ENCODE measurements at places on chromosomes 2 and 18.

DNA sequence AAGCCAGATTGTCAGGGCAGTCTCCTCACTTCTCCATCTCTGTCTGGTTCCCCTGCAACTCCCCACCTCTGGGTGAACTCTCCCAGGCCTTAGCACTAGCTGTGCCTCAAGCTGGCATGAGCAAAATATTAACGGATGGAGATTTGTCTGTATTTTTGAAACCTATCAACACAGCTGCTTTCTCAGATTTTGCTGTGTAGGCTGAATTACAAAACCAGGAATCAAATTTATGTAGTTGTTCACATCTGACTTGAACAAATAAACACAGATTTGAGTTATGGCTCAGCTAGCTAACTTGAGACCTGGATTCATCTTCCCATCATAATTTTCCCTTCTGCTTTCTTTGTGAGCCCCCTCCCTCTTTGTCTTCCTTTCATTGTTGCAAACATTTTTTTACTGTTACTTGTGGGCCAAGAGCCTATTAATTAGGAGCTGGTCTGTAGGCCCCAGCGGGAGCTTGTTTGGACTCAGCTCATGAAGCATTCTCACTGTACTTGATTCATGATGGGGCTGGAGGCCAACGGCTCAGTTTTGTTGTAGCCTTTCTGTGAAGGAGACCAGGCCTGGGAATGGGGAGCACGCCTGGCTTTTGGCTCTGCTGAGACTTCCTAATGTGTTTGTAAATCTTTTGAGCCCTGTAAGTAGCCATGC lies 164.1 kb upstream of the GATA6 start:
- DNase-seq: no peak

DNA sequence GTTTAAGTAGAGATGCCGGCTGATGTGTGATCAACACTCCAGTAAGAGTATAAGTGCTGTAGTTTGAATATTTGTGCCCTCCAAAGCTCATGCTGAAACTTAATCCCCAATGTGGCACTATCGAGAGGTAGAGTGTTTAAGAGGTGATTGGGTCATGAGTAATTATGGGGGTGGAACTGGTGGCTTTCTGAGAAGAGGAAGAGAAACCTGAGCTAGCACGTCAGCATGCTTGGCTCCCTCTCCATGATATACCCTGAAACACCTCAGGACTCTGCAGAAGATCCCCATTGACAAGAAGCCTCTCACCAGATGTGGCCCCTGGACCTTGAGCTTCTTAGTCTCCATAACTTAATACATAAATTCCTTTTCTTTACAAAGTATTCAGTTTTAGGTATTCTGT lies 584.8 kb downstream of the TSN start:
- no peak for DNase-seq

DNA sequence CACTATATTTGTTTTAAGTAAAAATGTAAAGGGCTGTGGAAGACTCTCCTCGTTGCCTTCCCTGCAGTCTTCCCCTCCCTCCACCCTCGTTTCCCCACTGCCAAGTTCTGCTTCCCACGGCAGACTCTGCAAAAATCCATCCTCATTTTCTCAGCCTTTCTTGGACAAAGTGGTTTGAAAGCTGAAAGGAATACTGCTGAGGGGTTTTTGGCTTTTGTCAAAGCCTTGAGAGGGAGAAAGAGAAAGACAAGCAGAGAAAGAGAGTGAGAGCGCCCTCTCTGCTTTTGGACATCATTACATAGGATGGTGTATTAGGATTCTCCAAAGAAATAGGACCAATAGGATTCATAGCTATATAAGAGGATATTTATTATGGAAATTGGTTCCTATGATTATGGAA lies 455.9 kb upstream of the SOX11 start:
- DNase-seq: no peak

DNA sequence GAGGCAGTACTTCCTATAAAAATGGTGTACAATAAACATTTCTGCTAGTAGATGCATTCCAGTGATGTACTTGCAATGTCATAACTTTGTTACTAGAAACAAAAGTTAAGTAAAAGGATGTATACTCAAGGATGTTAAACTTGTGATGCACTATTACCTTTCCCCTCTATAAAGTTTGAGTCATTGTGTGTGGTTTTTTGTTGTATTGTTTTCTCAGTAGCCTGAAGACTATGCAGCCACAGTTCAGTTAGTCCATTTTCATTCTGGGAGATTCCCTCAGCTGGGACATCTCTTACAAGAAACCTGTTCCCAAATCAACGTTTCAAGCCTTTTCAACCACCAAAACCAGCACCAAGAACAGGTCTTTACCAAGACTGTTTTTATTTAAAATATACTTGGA lies 5.6 kb downstream of the ATP5MC3 start:
- DNase-seq: no peak

GRCh38 chr2:140593132-140593531 lies 1537.7 kb downstream of the LRP1B start:
- DNase-seq: no peak

DNA sequence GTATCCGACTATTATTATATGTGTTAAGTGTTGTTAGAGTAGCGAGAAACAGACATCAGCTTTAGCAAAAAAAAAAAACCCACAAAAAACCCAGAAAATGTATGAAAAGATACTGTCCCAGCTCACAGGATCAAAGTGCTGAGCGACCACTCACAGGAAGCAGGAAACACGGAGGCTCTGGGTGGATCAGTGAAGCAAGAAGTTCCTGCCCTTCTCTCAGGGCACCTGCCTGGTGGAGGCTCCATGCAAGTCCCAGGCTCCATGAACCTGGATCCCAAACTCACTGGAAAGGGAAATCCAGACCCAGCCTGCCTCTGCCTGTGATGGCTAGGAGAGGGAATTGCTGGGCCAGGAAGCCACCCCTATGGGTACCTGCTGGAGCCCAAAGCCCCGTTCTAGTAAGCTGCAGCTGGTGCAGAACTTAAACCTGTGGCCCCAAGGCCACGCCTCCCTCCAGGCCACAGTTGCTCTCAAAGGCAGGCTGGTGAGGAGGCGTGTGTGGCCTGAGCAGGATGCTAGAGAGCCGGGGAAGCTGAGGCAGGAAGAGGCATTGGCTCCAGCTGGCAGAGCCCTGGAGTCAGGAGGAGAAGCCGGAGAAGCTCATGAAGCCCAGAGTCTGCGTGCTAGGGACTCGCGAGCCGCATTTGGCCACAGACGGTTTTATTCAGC lies 63.5 kb upstream of the TAF1B start:
- DNase-seq: no peak

GRCh38 chr18:58756596-58757240 lies 85.5 kb downstream of the MALT1 start:
- no peak for DNase-seq

DNA sequence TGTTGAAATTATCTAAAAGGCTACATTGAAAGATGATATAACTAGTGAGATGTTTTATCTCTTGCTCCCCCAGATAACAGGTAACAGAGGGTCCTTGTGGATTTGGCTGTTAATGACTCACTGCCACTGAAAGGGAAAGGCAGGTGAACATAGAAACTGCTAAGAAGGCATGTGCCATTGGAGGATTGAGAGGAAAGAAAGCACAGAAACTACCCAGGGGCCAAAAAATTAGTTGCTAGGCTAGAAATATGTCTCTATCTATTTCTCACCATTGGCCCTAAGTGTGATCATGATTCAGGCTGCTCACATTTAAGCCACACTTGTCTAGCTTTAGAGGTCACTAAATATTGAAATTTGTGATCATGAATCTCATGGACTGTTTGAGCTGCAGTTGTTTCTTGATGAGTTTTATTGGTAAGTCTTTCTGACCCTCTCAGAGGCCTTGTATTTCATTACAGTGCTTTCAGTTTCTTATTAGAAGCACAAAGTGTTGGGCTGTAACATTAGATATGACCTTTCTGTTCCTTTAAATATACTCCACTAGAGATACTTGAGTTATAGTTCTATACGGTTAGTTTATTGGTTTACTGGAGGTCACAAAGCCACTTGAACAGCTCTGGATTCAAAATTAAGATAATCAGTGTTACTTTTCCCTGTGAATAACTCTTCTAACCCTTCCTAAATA lies 26.2 kb downstream of the NAB1 start:
- DNase-seq: no peak

DNA sequence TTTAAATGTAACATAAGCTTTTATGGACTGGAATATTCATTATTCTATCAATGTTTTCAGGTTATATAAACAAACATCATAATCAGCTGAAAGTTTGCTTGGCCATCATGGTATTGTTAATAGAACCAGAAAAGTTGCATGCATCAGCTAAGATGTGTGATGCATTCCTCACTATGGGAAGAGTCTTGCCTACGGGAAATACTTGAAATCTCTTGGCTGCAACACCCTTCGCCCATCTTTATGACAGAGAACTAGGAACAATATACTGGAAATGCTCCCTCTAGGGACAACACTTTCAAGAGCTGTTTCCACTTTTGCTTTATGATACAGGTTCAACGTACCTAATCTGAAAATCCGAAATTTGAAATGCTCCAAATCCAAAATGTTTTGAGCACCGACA lies 1390.8 kb downstream of the DPP10 start:
- no peak for DNase-seq

DNA sequence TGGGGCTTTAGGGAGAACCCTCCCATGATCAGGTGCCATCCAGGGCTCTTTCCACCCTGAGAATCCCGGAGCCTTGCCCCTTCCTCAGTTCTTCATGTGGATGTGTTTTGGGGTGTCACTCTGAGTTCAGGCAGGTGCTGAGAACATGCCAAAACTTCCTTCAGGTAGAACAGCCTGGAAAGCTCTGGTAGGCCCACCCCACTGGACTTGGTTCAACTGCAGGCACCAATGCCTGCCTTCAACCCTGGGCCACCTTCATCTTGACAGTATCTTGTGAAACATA lies 85.8 kb downstream of the EPAS1 start:
- DNase-seq: no peak

GRCh38 chr18:21997207-21998143 lies 171.9 kb upstream of the GATA6 start:
- DNase-seq: peak; percentile 29

DNA sequence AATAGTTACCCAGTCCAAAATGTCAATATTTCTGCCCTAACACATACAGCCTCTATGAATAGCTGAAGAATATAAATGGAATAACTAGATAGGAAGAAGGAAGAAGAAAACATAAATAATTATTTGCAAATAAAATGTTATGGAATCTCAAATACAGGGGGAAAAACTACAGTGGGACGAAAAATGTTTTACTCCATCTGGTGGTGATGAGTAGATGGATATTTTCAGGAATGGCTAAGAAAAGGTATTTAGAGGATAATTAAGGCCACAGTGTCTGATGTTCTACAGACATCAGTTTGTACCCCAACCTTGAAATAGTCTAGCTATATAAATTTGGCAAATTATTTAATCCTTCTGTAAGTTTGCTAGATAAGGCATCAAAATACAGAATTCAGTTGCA lies 178.1 kb upstream of the FSHR start:
- DNase-seq: no peak

- DNase-seq: no peak
These were observed 145.6 kb downstream of the FAM161A start for GRCh38 chr2:61707984-61708852.

GRCh38 chr2:17387591-17387990 lies 130.6 kb downstream of the RAD51AP2 start:
- DNase-seq: no peak

- DNase-seq: no peak
These were observed 81.6 kb upstream of the ZFP36L2 start for GRCh38 chr2:43307973-43308372.

DNA sequence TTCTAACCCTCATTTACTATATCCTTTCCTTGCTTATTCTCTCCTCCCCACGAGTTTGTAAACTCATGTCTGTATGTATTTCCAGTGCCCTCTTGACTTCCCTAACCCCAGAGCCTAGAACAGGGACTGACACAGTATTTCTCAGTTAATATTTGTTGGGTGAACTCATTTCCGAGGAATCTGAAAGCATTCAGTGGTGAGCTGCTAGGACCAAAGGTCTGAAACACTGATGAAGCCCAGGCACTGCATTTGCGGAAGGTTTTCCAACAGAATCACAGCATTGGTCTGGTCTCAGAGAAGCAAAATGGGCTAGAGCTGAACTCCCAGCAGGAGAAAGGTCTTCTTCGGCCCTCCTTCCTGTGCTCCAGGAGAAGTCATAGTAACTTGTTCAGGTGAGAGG lies 56.8 kb downstream of the SOX11 start:
- no peak for DNase-seq
